ENCODE measurements at places on chromosomes 7 and 10.
A peak's percentile ranks its signal among the peaks of the same experiment; 100 is the strongest.

- DNase-seq: no peak
Observed at GRCh38 chr7:157558516-157558874, 221.7 kb downstream of the DNAJB6 start.

DNA sequence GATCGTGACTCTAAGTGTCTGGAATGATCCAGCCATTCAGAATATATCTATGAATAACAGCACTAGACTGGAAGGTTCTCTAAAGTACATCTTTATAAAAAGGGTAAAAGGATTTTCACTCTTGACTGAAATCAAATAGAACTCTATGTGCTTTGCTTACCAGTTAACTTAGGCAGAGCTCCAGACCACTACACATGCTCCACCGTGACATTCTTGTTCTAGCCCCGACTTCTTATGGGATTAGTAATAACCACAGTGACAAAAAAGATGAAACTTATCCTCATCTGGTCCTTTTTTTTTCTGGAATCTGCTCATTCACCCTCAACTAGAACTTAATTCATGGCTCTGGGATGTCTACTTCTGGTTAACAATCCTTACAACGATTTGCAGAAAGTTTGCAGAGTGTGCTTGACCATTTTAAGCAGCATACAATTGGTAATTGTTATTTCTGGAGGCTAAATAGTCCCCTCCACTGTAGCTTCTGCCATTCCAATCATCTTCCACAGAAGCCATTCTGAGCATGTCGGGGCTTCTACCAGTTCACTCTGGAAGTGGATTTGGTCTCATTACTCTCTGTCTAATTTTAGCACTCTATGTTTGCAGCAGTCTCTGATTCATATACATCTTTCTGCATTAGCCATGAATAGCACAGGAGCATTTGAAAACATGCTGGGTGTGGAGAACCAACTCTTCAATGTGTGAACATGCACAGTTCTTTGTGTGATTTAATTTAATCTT lies 163.7 kb upstream of the CDC14C start:
- no peak for DNase-seq

DNA sequence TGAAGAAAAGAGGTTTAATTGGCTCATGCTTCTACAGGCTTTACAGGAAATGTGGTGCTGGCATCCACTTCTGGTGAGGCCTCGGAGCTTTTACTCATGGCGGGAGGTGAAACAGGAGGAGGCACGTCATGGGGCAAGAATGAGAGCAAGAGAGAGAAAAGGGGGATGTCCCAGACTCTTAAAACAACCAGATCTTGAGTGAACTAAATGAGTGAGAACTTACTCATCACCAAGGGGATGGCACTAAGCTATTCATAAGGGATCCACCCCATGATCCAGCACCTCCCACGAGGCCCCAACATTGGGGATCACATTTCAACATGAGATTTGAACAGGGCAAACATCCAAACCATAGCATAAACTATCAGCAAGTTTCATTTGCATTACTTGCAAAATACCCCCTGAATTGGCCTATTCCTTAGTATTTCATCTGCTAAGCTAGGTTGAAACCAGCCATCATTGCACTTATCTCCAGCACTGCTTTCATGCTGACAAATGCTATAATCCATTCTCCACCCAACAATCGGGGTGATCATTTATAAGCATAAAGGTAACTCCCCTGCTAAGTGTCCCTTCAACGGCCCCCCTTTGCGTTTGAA lies 179.0 kb downstream of the NOC3L start:
- DNase-seq: no peak

- no peak for DNase-seq
Observed at GRCh38 chr10:28094121-28094520, 95.2 kb upstream of the ODAD2 start.

DNA sequence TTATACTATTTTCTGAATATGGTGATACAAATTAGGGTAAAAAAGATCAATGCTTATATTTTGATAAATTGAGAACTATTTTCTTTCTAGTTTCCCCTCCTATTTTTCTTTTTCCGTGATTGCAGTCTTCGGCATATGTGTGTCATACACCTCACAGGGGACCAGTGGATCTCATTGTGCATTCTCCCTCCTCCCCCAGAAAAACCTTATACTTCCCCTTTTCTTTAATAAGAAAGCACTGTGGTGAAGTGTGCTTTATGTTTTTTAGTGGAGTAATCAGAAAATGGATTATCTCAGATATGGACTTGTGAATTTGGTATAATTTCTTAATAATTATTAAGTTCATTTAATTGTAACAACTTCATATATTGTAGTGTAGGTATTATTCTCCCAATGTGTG lies 72.8 kb downstream of the BICC1 start:
- no peak for DNase-seq

DNA sequence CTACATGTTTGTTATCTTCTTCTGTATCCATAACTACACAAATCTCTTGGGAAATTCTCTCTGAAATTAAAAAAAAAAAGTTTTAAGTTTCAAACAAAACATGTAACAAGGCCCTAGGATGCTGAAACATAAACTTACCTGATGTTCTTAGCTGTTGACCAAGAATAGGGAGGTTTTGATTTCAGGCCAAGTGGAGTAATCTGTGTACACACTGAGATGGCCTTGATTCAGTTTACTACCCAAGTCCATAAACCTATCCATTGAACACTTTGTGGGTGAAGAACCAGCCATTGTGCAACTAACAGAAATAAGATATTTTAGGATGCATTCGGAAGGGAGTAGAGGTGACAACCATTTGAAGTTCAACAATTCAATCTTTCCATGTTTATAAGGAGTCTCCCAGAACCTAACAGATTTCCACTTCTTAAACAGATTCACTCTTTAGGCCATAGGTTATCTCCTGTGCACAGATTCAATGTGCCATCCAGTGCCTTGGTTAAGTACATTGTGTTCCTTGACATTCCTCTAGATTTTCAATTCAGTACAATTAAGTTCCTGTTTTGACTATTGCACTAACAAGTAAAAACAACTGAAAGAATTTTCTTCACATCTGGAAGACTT lies 143.1 kb downstream of the CRPPA start:
- DNase-seq: no peak

- no peak for DNase-seq
Observed at GRCh38 chr10:82653244-82654155, 778.5 kb downstream of the NRG3 start.

- no peak for DNase-seq
Observed at GRCh38 chr10:47440207-47440606, 43.7 kb downstream of the ANXA8 start.

DNA sequence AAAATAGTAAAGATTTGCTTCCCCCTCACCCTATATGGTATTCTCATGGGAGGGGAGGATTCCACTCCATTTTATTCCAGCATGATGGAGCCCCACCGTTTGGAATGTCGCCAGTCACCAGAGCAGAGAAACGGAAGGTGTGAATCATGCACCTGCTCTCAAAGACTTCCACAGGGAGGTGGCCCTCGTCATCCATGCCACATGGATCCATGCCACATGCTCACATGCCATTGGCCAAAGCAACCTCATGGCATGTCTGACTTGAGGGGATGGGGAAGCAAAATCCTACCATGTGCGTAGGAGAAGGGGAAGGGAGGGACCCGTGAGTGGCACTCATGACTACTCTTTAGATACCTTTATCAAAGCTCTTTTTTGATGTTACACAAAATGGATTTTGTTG lies 256.0 kb downstream of the SKAP2 start:
- no peak for DNase-seq

DNA sequence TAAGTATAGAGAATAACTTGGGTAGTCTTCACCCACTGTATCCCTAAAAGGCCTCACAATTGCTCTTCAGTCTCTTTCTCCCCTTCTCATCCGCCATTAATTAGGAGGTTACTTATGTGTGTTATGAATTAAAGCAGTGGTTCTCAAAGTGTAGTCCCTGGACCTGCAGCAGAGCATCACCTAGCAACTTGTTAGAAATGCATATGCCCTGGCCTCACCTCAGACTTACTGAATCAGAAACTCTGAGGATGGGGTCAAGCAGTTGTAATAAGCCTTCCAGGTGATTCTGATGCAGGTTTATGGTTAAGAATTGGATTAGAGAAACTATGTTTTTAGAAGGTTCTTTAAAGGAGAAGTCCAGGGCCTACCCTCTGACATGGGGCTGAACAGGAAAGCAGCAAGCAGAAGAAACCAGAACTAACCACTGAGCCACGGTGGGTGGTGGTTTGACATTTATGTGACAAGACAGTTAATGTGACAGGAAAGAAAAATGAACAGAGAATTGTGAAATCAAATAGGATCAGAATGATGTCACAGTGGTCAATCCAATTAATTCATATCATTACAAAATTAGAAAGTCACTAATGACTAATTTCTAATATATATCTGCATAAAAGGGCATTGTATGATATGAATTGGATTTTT lies 37.6 kb downstream of the ENTPD1 start:
- no peak for DNase-seq

DNA sequence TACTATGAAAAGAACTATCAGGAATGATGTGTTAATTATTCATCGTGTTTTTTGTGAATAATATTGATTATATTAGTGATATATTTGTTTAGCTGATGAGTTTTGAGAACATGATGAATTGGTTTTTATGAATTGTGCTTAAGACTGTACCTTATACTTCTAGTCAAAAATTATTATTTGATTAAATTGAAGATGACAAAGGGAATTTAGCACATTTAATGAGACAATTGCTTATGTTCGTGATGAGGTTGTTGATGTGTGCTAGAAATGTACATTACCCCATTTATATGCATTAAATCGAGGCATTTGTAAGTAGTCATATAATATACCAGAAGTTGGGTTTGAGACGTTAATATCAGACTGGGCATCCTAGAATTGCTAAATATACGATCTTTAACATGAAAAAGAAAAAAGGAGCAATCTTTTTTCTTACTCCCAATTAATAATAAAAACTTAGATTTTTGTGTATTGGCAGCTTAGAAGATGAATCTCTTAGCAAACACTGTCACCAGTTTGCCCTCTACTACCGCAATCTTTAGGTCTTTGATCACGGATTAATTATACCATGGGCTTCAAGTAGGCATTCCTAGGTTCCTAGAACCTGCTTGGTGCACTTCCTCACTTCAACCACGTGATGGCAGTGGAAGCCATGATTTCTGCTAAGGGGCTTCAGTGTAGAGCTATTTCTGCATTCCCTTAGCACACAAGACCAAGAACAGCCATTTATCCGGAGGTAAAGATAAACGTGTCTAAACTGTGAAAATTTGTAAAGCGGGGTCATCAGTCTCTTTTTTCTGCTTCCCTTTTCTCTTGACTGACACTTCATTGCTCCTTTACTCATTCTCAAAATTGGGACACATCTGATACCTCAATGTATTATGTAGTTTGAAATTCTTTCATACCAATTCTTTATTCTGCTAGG lies 1.6 kb downstream of the KLHDC10 start:
- peak; percentile 67 for DNase-seq
